ENCODE measurements at places on chromosomes 1 and 21.

DNA sequence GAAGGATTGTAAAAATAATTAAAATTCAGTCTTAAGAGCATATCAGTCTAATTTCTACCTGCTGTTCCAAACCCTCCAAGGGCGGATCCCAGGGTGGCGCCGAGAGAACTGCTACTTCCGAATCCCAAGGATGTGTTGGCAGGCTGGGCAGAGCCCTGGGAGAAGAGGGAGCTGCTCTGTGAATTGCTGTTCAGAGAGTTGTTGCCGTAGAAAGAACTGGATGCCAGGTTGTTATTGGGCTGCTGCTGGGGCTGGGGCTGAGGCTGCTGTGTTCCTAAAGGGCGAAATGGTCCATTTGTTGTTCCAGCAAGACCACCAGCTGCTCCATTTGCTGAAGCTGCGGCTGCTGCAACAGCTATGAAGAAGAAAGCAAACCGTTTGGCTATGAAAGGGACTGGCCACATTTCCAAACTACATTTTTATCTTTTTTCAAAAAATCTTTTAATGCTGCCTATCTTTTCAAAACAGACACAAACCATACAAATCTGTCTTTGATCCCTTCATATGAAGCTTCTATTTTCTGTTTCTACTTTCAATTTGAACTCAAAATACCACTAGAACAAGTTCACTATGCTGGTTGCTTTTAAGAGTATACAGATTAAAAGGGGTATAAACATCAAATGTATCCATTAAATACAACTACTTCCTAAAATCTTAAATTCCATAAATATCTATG is 57.5 kb upstream of the SDC3 start:
- no peak for DNase-seq

DNA sequence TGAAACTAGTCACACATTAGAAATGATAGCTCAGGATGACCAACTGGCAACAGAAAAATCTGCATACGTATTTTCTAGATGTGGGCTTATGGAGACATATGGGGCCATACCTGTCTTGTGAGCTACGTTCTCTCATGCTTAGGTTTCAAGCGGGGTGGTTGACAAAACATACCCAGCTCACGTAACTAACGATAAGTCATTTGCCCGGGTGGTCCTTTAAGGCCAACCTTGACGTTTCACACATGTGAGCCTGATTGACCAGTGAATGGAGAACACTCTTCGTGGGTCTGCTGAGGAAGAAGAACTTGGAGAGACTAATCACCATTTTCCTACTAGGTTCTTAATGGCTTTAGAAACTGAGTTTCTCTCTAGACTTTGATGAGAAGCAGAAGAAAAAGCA is 13.5 kb upstream of the RCSD1 start:
- DNase-seq: no peak

DNA sequence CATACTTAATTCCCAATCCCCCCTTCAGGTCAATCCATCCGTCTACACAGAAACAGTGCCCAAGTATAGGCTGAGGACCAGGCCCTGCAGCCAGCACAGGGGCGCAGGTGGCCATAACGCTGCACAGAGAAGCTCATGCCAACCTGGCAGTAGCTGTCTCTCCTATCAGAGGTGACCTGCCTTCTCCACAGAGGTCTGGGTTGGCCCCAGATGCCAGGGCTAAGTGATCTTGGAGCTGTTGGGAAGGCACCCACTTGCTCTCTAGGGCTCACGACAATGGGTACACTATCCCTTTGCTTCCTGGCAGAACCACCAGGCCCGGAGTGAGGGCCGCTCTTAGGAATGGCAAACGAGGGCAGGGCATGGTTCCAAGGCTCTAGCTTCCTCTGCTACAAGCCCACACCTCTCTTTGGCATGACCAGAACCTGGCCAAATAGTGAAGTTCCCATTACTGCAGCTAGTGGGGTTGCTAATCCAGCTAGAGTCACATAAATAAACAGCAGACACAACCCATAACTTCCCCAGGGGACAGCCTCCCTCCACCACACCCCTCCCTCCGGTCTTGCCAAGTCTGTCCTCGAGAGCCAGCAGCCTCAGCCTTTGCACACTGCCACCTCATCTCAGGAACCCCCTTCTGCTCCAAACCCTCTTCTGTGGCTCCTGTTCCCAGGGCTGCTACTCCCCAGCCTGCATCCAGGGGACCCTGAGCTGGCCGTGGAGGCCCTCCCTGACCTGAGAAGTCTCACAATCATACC is 113.0 kb downstream of the GLIS1 start:
- no peak for DNase-seq

DNA sequence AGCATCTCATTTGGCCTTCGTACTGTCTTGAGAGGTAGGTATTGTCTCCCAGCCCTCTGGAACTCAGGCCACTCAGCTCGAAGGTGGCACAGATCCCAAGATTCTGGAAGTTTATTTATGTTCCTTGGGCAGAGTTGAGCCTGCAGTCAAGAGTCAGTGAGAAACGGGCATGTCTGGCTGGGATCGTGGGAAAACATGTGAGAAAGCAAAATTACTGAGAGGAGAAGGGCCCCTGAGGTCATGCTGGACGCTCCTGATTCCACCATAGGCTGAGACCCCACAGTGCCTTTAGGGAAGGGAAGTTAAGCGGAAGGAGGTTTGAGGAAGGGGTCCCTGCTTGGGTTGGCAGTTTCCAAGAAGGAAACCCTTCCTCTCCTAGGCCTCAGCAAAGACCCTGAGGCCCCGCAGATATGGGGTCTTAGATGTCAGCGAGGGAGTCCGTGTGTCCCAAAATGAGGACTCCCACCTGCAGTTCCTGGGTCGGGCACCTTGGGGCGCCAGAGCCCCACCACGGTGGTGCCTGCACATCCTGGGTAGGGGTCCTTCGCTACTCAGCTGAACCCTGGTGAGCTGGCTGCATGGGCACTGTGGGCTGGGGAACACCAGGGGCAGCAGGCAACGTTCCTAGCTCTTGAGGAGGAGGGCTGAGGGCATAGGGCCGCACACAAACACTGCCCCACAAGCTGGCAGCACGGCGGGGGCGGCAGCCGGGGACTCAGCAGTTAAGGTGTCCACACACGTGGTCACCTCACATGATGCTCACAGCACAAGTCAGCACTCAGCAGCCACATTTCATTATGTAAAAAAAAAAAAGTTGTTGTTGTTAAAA is 12.3 kb upstream of the SEMA4A start:
- DNase-seq: no peak

DNA sequence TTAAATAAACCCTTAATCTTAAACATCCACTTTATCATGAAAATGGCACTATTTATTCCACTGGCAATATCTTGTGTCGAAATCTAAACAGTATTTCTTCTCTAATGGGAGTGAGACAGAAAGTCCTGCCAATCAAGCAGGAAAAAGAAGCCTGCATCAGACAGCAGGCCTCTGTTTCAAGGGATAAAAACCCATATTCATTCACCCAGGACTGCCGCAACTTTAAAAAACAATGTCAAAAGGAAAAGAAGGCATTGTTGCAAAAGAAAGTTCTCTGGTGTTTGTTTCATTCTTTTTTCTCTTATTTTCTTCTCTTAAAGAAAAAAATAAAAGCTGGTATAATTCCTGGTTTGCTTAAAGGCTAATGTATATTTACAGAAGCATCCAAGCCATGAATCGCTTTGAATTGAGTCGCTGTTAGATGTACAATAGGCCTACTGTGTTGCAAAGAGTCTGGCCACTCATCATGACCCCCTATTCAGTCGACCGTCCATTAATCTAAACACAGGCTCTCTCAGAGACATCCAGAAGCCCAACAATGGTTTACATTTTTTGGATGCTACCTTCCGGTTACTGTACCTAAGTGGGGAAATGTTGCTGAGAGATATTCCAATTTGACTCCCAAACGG is 48.7 kb upstream of the ZC3H11B start:
- DNase-seq: no peak

- no peak for DNase-seq
Observed at GRCh38 chr1:44033756-44034155, 2.5 kb upstream of the SLC6A9 start.

GRCh38 chr21:37458669-37459276 is 92.2 kb downstream of the DYRK1A start:
- no peak for DNase-seq

- DNase-seq: no peak
Observed at GRCh38 chr1:161398900-161399256, 31.2 kb upstream of the CFAP126 start.

- DNase-seq: no peak
Observed at GRCh38 chr1:234279021-234279420, 94.2 kb upstream of the COA6 start.

- no peak for DNase-seq
Observed at GRCh38 chr21:18603980-18604379, 200.4 kb upstream of the TMPRSS15 start.

- DNase-seq: no peak
Observed at GRCh38 chr1:7303554-7304317, 467.4 kb upstream of the VAMP3 start.

- DNase-seq: no peak
Observed at GRCh38 chr1:183757061-183757460, 47.9 kb upstream of the RGL1 start.

- peak; percentile 61 for DNase-seq
Observed at GRCh38 chr1:8848663-8849386, 29.7 kb downstream of the ENO1 start.

GRCh38 chr21:42621819-42622177 is 31.6 kb upstream of the PDE9A start:
- DNase-seq: no peak

DNA sequence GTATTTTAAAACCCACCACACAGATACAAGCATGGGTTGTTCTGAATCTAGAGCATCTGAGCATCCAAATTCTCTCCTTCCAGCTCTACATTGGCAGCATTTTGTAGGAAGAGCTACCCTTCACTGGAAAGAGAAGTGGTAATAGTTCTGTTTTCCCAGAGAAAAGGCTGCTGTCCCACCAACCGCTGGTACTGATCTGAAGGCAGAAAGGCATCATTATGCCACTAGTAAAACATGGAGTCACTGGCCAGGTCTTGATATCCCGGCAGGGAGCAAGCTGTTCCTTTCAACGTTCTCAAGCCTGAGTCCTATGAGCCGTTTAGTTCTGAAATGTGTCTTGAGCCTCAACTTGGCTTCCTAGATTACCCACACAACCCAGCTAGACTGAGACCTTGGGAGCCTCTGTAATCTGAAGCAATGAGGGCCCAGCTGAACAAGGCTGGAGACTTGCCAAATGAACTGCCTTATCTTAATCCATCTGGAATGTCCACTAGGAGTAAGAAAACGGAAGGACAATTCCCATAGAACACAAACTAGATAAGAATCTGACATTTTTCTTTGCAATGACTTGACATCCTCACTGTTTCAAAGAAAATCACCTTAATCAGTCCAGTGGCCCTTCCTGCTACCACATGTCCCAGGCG is 116.8 kb downstream of the KCNH1 start:
- DNase-seq: no peak
